ENCODE measurements at places on chromosomes 3 and 15.
A peak's percentile ranks its signal among the peaks of the same experiment; 100 is the strongest.

DNA sequence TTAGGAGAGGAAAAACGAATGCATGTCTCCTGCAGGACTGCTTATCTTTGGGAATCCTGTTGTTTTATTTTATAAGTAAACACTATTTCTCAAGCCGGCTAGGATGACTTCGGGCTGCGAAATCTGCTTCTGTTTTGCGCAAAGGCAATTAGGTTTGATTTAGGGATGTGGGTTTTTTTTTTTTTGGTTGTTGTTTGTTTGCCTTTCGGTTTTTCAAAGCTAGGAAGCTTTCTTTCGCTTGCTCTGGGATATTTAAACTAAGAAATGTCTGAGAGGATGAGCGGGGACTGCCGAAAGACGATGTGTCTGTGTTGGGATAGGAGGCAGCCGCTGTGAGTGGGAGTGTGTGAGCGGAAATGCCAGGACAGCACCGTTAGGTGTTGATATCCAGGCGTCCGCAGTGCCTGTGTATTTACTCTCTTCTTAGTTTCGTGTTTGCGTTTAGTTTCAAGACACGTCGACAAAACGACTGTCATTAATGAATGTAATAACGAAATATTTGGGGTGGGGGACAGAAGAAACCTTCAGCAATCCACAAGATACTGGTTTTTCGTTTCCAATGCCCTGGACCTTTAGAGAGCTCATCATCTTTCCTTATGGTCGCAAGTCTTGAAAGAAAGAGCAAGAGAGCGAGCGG, 604 bp downstream of the ISL2 start:
- DNase-seq, result peak; percentile 21

GRCh38 chr15:34334672-34335071, 2.9 kb downstream of the SLC12A6 start:
- no peak for DNase-seq

DNA sequence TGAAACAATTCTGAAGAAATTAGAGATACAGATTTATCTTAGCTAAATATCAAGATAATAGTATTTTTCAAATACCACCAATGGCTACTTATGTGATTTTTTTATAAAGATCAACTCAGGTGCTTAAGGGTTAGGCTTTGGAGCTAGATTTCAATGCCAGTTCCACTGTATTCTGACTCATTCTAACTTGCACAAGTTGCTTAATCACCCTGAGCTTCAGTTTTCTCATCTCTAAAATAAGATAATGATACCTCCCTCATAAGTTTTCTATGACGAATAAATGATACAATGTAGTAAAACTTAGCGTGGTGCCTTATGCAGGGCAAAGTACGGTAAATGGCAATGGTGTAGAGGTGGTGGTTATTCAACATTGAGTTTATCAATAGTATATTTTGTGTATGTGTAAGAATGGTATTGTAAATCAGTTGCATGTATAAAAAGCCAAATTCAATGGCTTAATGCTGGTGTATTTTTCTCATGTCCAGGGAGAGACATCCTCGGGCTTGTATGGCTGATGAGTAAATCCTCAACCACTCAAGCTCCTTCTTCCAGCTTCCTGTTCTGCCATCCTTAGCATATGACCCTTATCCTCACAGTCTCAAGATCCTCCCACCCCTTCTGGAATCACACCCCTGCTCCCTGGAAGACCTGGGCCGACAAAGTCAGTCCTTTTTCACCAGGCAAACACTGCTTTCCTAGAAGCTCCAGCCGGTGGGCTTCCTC, 505.9 kb upstream of the CFAP20DC start:
- DNase-seq, result no peak

DNA sequence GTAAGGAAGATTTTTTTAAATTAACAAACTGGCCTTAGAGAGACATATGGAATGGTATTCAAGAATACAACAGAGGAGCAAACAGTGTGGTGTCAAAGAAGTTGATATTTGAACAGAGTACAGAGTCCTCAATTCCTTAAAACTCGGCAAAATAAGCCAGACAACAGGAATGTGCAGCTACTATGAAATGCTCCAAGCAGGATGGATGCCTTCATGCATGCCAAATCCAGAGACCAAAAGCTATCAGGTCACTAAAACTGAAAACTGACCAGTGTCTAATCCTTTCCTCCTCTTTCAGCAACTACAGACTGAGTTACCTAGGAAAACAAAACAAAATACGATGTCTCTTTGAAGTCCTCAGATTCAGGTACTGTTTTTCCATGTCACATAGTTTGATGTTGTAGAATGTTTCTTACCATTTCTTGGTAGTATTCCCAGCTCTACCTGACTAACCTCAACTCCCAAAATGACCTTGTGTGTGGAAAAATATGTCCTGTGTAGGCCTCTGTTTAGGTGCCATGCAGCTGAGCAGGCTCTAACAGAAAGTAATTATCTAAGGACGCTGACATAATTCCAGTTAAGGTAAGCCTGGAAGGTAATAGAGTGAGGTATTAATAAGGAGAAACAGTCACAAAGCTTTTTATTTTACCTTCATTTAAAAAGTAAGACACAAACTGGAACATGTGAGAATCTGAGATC, 46.9 kb downstream of the TBL1XR1 start:
- no peak for DNase-seq

GRCh38 chr3:9308298-9308990, 54.4 kb upstream of the THUMPD3 start:
- no peak for DNase-seq

DNA sequence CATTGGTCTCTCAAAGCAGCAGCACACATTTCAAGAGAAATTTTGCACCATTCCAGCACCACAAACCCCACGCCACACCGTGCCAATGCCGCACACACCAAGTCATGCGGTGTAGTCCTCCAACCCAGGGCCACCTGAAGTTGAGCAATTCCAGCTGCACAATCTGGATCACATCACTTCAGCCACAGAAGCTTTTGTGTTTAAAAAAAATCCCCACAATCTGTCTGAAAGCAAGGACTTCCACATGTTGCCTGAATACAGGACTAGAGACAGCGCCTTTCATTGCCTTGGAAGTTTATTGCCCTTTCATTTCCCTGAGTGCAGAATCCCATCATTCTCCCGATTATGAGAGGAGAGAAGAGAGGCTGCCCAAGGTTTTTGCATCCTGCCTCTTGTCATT, 175.6 kb upstream of the BCL6 start:
- no peak for DNase-seq

DNA sequence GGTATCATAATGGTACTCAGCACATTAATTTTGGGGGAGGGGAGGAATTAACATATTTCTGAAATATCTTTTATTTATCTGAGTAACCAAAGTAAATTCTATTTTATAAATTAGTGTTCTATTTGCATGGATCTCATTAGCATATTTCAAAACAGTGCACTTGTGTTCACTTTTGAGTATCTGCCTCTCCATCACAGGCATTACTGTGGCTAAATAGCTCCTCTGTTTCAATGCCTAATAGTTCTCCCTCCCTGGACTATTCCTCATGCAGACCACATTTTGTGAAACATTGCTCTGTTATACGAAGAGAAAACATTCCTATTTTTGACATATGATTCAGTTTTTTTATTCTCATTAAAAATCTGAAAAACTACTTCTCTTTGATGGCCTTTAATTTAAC, 1127.8 kb downstream of the TUSC7 start:
- no peak for DNase-seq

DNA sequence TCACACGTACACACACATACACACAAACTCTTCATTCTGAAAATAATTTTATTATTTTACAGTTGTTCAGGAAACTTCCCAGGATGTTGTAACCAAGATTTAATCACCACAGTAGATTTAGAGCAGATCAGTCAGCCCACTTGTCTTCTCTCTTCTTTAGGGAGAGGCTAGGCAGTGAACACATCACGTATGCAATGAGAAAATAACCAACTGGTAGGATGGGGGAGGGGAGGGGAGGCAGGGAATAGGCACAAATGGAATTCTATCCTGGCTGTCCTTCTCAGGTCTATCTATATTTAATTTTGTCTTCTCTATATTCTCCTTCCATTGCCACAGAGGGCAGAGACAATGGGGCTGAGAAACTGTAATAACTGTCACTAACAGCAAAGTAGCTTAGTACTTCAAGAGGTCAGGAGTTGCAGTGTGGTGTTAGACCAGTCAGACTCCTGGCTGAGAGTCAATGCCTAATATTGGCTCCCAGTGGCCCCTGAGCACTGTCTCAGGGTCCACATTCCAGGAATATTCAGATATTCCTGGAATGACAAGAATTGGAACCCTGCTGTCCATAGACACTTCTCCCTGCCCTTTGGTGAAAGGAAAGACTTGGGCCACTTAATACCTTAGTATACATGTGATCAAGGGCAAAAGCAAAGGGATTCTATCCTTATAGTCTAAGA, 2.6 kb upstream of the HCLS1 start:
- no peak for DNase-seq

DNA sequence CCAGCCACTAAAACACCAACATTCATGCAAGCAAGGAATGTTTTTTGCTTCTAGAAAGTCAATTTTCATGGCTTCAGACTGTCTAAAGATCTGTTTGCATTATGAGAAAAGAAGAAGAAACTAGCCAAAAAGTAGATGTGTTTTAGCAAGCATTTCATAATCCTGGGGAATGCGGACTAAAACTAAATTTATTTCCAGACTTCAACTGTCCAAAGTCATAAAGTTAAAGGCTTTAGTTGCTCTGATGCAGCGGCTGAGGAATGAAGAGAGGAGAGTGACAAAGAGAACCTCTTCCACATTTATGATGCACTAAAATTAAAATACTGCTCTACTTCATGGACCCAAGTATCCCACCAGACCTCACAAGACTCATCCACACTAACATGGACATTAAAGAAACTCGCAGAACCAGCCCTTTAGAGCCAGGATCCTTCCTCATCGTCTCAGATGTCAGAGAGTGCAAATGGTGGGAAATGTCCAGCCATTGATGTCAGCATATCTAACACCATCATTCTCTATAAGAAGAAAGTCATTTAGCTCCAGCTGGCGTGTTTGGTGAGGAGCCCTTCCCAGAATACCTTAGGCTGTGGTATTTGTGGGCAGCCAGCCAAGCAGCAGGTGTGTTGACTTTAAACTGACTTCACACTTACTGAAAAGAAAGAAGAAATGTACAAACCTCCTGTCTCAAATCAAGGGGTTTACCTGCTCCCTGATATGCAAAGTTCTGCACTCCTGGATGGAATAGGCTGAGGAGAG, 17.4 kb downstream of the FYCO1 start:
- peak; percentile 49 for DNase-seq

DNA sequence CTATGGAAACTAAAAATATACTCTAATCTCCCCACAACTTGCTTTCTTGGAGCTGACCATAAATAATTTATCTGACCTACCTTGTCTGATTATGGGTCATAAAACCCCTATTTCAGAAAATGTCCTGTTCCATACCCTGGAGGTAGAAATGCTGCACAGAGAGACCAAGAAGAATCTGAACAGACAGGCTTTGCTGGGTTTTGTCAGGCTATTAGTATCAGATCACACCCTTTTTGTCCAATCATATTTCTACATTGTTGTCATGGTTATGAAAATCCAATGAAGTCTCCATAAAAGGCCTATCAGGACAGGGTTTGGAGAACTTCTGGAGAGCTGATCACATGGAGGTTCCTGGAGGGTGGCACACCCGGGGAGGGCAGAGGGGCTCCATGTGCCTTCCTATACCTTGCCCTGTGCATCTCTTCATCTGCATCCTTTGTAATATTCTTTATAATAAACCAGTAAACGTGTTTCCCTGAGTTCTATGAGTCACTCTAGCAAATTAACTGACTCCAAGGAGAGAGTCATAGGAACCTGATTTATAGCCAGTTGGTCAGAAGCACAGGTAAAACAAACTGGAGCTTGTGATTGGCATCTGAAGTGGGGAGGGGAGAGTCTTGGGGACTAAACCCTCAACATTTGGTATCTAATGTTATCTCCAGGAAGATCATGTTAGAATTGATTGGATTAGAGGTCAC, 58.1 kb downstream of the NGLY1 start:
- no peak for DNase-seq

- DNase-seq, result no peak
Measured at GRCh38 chr15:60396100-60396499, 1.7 kb downstream of the ANXA2 start.
